Forelimb muscle (tissue), 1 donor: ENCODE measurements at places on chromosomes 4 and X. TPM values are rescaled to one million over a fixed set of nuclear protein-coding genes. Genes with fewer than 3 reads are reported as not detected.

The DDX53 gene
- polyA plus RNA-seq, result 0.06 TPM

The NHS gene
- 1.4 TPM for polyA plus RNA-seq

The PABPC5 gene
- polyA plus RNA-seq, result 5.4 TPM

The F9 gene
- not detected for polyA plus RNA-seq

The THAP9 gene
- polyA plus RNA-seq, result 8.2 TPM

The SULT1E1 gene
- polyA plus RNA-seq, result 23.6 TPM

- no peak for DNase-seq
Measured at GRCh38 chrX:10166248-10166716, 9.5 kb downstream of the CLCN4 start.

DNA sequence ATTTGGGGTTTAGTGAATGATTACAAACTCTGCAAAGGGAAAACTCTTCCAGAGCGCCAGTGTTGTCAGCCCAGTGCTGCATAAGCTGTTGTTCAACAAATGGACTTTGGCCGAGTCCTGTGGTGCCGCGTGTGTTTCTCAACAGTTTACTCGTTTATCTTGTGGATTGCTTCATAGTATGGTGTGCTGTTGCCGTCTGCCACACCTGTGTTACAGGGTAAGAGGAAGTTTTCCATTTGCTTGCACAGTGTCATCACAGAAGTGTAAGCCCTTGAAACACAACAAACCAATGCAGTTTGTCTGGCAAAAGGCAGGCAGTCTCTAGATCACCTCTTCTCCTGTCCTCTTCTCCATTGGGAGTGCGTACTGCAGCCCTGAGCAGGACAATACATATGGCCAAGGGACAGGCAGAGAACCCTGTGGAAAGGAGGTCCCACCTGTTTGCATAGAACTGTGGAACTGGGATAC, 66.3 kb downstream of the DCUN1D4 start:
- DNase-seq, result no peak

DNA sequence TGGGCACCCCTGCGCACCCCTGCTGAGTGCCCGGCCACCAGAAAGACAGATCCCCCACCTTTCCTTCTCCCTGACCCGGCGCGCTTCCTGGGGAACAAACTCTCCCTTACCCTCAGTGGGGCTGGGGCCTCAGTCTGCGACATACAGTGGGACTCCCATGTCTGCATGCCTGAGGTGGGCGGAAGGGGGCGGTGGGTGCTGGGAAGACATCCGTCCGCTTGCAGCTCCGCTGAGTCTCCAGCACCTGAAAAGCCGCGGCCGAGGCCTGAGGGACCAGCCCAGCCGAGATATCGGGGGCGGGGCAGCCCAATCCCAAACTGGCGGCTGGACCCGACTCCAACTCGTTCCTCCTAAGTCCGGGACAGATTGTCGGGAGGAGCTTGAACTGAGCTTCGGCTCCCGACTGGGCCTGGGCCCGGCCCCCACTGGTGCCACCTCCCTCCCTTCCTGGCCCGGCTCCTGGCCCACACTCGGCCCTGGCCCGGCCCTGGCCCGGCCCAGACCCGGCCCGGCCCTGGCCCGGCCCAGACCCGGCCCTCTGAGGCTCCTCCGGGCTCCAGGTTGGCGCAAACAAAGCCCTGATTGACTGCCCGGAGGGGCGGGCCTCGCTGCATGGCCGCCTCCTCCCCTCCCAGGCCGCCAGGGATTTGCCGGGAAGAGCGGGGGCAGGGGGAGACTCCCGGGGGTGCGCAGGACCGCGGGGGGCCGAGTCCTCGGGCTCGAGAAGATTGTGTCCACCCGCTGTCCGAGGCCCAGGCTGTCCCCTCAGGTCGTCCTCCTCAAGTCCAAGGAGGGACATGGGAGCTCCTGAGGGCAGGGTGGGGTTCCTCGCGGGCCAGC, 877 bp upstream of the SLC16A2 start:
- DNase-seq, result peak; percentile 6

- no peak for DNase-seq
Measured at GRCh38 chr4:73741750-73742489, 1.6 kb downstream of the CXCL8 start.

DNA sequence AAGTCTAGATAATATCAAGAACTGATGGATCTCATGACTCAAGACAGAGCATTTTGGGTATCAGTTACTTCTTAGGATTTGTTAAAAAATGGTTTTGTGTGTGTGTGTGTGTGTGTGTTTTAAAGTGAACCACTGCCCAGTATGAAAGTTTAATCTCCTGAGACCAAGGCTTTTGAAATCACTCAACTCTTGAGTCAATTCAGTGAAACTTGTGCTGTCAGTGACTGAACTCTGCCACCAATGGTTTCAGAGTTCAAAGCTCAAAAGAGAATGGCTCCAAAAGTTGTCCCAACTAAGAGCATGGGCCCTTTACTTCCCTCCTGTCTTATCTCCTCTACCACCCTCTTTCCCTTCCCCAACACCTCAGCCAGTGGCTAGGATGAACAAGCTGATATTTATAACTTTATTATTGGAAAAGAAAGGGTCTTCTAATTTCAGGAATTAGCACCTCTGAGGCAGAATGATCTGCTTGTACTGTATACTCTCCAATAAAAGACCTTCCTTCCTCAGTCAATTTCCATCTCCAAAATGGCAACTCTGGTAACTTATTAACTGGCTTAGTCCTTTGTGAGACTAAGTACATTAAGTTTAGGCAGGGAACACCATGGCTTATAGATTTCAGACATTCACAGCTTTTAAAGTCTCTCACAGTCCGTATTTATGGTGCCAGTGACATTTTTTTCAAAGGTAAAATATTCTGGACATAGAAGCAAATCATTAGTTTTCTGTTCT, 152.2 kb downstream of the REPS2 start:
- no peak for DNase-seq

- no peak for DNase-seq
Measured at GRCh38 chr4:42543762-42544161, 113.1 kb downstream of the ATP8A1 start.

DNA sequence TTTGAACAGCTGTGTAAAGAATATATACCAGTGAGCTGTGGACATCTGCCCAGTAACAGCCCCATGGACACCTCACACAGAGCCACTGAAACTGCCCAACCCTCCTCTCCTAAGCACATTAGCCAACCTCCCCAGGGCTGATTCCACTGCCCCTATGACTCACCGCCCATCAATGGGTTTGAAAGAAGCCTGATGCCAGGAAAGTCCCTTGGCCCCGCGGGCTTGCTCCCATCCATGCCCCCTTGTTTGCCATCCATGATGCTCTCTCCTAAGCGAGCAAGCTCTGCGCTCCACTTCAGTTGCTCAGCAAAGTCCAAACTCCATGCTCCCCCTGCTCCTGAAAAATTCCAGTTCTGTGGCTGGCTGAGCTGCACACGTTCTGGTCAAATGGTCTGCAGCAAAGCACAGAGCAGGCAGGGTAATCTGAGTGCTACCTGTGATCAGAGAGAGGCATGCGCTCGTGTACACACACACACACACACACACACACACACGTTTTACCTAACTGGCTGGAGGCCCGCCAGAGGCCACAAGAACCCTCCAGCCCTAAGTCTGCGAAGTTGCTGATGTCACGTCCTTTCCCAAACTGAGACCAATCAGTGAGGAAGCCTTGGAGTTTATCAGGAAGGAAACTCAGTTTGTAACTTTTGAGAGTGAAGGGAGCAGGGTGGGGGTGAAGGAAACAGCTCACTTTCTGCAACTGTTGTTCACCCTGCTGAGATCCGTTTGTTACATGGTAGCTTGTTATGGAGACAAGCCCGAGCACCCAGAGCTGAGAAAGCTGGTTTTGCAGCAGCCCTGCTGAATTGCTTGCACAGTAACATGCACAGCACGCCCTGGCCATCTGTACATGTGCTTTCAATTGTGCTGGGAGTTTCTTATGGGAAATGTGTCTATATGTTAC, at the start of gene ASB9:
Gene ASB9 (minus strand): TSS at position 466 of the 904 bp plus-strand sequence. CDS start 209 bp downstream, at position 257.
- DNase-seq, result no peak

DNA sequence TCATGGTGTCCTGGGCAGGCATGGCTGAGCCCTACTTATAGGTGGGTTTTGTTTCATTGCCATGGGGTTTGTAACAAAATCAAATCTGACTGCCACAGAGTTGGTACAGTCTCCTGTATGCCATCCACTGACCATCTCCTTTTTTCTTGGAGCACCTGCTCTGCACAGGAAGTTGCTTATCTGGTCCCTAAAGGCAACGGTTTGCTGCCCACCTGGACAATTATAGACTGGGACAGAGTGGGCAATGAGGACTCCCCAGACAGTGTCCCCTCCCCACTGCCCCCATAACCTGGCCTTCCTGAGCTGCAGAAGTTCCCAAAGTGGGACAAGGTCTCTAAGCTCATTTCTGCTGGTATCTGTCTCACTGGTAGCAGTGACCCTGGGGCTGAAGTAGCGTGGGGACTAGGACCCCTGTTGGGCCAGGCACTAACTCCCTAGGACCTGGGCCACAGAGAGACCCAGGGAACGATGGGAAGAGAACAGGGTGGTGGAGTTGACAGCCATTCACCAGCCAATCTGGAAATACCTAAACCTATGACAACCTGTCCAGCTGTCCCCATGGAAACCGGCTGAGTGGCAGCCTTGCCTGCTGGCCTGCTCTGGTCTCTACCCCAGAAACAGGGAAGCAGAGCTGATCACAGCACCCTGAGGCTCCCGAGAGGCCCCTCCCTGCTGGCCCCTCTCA, 64.7 kb downstream of the WFS1 start:
- no peak for DNase-seq

GRCh38 chr4:41976775-41977516, 4.6 kb upstream of the DCAF4L1 start:
- no peak for DNase-seq

DNA sequence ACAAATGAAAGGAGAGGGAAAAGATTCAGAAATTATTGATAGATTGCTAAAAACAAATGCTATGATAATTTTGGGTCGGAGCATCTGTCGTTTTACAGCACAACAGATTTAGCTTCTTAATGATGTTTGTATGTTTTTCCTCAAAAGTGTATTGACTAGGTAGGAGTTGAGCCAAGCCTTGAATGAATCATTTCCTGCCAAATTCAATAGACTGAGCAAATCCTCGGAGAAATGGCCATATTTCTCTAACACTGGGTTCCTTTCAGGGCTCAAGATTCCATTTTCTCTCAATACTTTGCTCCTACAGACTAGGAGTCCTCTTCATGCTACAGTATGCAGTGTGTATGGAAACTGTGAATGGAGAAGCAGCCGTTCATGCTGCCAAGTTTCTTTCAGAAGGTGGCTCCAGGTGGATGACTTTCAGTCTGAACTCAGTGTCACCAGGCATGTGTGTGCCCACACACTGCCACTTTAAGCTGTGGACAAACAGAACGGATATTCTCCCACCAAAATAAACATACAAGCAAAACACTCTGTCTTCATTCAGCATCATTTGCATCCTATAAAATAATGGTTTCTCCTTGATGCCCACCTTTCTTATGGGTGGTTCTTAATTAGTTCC, 146.0 kb downstream of the TBL1X start:
- no peak for DNase-seq

GRCh38 chrX:11064851-11065600, 46.1 kb upstream of the HCCS start:
- no peak for DNase-seq

DNA sequence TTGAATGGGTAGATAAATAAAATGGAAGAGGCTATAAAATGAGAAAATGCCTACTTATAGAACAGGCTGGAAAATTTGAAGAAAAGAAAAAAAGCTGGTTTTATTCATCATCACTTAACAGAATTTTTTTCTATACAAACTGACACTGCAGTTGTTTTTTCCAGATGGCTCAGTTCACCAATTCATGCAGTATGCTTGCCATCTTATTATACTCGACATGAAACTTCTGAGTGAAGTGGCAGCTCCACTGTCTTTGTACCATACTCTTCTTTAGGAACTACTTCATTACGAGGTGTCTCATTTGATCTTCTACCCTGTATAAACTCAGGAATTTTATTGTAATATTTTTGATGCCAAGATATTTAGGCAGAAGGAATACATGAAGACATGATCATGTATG, 153.0 kb downstream of the KDM6A start:
- DNase-seq, result no peak

- DNase-seq, result no peak
Measured at GRCh38 chr4:127822430-127822829, 40.3 kb downstream of the HSPA4L start.

DNA sequence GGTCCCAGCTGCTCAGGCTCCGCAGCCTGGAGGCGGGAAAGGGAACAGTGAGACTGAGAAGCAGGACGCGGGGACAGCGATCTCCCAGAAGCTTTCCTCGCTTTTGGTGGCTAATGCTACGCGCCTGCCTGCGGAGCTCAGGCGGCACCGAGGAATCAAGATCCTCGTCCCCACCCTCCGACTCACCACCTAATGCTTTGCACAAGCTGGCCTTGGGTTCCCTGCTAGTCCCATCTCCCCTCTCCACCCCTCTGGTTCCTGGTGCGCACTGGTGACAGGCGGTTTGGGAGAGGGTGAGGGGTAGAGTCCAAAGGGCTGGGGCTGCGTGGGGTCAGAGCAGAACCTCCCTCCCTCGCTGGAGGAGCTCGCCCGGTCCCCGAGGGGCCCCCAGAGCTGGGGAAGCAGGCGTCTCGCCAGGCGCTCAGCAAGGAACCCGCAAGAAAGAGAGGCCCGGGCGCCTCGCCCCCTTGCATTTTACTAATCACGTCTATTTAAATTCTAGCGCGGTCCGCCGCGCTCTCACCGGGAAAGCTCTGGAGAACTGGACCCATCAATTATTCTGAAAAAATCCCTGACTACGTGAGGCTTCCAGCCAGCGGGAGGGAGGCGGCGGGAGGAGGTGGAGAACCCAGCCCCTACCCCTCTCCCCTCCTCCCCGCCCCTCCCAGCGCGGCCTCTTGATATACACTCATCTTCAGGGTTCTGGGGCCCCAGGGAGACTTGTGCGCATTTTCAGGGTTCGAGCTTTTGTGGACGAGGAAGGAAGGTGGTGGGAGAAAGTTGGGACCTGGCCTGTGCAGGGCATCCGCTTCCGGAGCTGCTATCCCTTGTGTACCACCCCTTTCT, 9.1 kb downstream of the POU4F2 start:
- no peak for DNase-seq

DNA sequence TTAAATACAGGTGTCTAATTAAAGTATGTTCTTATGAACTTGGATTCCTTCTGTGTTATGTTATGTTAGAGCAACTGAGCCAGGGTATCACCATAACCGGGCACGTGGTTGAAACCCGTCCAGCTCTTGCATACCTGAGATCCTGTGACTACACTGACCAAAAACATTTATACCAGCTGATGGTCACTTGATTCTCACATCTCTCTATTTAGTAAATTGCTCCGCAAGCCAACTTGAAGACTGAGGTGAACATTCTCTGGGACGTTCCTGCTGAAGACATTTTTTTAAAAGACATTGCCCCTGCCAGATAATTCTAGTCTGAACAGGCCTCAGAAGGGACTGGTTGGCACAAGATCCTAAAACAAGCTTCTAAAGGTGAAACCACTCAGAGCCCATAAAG, 550.0 kb upstream of the DIPK2B start:
- no peak for DNase-seq

DNA sequence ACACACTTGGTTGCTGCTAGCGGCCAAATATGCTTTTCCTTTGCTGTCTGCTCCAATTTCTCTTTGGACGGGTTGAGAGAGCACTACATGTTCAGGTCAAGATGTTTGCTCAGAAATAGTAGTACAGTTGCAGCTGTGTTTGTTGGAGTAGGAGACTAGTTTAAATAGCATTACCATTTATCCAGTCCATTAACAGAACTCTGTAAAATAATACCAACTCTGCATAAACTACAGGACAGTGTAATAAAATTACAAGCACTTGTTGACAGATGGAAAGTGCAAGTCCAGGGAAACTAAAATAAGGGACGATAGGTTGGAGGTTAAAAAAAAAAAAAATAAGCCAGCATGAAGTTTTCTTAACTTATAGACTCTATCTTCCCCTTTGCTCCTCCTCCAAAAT, 20.2 kb downstream of the SLIT2 start:
- DNase-seq, result no peak
